ENCODE measurements at places on chromosomes 12 and 14.

GRCh38 chr12:32303174-32303549 lies 96.2 kb upstream of the FGD4 start:
- no peak for DNase-seq

GRCh38 chr12:62021808-62022207 lies 238.4 kb upstream of the USP15 start:
- DNase-seq = no peak

- DNase-seq = peak; percentile 19
These were observed 37.0 kb upstream of the TMEM263 start for GRCh38 chr12:106918746-106919145.

DNA sequence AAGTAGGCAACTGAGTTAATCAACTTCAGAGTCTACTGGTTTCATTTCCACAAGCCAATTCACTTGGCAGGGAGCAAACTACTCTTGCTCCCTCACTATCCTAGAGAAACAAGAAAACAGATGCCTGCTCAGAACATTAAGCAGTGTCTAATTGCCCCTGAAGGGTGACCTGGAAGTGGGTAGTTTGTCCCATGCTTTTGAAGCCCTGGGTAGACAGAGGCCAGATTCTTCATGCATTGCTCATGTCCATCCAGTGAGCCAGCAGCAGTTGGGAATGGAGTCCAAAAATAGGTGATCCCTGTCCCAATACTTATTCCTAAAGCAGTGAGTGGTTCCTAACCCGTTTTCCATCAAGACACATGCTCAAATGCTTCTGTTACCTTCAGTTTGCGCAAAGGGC lies 48.8 kb downstream of the BICDL1 start:
- no peak for DNase-seq

GRCh38 chr14:106436310-106436905 lies 910.0 kb downstream of the TMEM121 start:
- no peak for DNase-seq

DNA sequence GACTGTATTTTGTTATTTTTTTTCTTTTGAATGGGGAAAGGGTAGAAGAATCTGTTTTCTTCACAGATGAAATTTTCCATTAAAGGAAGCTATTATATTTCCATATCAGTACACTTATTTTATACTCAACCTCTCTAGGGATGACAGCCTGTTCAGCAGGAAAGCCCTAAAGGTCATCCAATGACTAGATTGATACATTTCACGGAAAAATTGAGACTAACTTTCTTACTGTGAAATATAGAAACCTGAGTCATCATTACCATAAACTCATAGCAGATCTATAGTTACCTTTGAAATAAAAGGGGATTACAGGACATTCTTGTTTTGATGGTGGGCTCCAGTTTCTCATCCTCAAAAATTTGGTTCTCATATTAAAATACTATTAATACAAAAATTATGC lies 36.1 kb upstream of the PTCSC3 start:
- DNase-seq = no peak

- DNase-seq = no peak
These were observed 3.2 kb downstream of the GZMH start for GRCh38 chr14:24606297-24606696.

DNA sequence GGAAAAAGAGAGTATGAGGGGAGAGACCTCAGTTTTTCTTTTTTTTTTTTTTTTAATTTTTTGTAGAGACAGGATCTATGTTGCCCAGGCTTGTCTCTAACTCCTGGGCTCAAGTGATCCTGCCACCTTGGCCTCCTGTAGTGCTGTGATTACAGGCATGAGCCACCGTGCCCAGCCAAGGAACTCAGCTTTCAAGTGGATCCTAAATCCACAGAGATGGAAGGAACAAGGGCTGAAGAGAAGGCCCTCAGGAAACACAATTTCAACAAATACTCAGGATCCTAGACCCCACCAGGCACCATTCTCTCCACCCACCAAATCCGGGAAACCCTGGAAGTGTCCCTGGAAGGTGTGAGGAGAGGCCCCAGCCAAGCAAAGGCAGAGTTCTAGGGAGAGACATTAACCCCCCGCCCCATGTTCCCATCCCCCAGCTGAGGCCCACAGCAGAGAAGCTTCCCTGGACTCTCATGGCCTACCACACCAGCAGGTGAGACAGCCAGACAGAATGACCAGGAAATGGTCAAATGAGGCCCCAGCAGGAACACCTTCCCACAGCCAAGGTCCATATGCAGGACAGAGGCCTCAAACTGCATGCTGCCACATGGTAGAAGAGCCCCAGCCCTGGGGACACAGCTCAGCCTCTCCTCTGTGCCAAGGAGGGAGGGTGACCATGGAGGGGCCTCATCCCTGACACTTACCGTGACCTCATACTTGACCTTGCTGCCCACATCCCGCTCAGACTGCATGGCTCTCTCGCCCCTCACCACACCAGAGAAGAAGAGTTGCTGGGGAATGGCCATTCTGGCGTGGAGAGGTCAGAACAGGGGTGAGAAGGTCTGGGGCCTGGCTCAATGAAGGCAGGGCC lies 14.1 kb downstream of the ITGA7 start:
- no peak for DNase-seq

- DNase-seq = peak; percentile 63
These were observed 1.1 kb upstream of the CKAP4 start for GRCh38 chr12:106248846-106249371.

- DNase-seq = no peak
These were observed 12.0 kb downstream of the LUM start for GRCh38 chr12:91099341-91099740.

GRCh38 chr12:12115514-12115913 lies 44.8 kb downstream of the BCL2L14 start:
- DNase-seq = no peak

GRCh38 chr14:95319312-95320077 lies at the start of gene CLMN:
TSS of gene CLMN (minus strand) at chr14:95319908. CDS start at chr14:95319792, 116 bp downstream.
- peak; percentile 24 for DNase-seq

DNA sequence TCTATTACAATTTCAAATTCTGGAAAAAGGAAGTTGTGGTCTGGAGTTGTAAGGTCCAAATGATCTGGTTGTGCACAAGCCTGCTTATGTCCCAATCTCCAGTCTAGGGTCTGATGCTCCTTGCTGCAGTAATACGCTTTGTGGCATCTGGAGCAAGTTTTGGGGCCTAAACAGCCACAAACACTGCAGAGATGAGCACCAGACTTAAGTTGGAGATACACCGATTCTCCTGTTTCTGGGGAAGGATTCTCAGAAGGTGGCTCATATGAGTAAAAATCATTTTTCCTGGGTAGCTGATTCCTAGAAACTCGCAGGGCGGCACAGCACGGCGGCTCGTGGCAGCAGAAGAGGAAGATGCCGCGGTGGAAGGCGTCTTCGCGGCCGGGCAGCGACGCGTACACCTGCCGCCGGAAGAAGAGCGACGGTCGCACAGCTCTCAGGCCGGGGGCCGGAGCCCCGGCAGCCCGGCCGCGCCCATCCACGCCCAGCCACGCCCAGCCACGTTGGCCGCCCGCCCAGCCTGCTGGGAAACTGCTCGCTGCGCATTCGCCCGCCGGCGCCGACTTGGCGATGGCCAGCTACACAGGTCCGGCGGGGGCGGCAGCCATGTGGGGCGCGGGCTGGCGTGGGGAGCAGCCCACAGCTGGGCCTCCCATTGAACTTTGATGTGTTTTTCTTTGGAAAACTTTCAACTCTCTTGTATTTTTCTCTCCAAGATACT lies 129.0 kb downstream of the ASCL4 start:
- DNase-seq = no peak

DNA sequence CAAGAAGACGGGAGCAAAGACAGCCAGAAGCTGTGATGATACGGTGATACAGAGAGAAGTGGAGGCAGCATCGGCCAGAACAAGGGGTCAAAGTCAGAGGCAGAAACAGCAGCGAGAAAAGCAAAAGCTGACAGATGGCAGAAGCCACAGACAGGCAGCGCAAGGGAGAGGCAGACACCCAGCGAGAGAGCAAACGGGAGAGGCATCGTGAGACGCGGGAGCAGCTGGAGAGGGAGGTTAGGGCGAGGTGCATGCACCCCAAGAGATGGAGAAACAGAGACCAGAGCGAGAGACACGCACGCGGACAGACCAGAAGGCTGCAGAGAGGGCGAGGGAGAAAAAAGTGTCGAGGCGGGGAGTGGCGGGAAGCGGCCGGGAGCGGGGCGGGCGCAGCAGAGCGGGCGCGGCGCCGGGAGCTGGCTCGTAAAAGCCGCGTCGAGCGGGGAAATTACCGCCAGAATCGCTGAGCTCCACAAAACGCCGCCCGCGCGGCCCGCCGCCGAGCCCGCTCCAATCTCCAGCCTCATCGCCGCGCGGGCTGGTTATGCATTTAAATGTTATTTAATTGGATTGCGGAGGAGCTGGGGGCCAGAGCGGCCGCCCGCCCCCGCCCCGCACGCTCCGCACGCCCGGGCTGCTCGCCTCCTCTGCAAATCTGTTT lies 15.6 kb downstream of the SMUG1 start:
- no peak for DNase-seq

DNA sequence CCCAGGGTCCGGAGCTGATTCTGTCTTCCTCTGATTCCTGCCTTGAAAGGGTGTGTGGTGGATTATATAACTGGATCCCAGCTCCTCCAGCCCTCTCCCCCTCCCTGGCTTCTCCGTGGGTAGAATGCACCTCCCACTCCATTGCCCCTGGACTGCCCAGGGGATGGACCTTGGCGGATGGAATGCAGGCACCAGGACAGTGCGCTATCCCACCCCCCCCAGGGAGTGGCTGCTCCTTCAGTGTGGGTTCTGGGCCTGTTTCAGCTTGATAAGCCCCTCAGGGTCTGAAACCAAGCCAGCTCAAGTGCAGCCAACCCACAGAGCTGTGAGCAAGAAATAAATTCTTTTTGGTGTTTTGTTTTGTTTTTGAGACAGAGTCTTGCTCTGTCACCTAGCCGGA lies 112.4 kb upstream of the TMEM132D start:
- DNase-seq = no peak

DNA sequence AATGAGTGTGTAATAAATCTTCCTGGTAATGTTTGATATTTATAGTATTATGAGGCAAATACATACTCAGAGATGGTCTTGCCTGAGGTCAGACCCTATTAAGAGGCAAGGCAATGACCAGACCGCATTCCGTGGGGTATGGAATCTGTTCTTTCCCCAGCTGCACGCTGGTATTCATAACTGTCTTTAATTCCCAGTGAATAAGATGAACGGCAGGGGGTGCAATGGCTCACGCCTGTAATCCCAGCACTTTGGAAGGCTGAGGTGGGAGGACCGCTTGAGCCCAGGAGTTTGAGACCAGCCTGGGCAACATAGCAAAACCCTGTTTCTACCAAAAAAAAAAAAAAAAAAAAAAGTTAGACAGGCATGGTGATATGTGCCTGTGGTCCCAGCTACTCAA lies 44.6 kb downstream of the ERO1A start:
- peak; percentile 42 for DNase-seq

- DNase-seq = peak; percentile 91
These were observed 130.3 kb upstream of the FUT8 start for GRCh38 chr14:65281991-65282895.

- no peak for DNase-seq
These were observed 52.0 kb downstream of the KCNMB4 start for GRCh38 chr12:70418101-70418500.

DNA sequence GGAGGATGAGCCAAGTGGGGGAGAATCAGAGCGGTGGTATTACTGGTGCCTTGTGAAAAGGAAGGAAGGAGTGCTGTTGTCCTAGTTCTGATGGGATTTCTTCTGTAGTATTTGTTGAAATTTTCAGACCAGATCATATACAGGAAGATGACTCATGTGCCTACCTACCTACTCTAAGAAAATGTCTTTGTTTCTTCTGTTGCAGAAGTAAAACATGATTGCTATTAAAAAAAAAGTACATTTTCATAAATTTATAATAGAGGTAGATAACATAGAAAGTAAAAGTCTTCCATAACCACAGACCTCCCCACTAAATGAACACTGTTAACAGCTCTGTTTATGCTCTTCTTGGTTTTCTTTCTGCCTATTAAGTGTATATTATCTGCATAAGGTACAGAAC lies 26.9 kb downstream of the SAMD4A start:
- DNase-seq = peak; percentile 42

DNA sequence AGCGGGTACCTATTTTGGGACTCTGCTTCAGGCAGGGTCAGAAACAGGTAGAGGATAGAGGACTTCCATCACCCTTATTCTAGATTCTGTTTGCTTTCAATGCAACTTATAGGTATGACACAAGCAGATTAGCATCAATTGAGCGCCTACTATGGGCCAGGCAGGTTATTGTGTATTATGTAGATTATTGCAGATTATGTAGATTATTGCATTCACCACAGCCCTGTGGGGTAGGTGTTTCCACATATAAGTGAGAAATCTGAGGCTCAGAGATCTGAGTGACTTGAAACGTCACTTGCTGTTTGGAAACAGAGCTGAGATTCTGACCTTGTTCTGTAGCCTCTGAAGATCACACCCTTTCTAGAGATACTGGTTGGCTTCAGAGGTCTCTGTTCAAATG lies 25.7 kb upstream of the SERPINA4 start:
- no peak for DNase-seq

DNA sequence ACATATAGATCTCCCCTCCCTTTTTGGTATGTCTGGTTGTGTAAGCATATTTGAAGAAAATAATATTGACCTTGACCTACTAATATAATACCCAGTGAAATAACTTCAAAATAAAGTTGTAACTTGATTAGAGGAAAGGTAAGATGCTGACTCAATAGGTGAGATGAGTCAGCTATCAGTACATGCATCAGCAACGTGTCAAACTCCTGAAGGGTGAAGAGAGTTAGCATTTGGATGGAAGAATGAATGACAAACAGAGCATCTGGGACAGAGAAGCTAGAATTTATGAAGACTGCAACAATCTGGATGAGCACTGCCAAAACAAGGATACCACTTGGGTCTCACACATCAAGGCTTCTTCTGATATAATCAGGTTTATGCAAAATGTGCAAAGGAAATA lies 74.9 kb downstream of the PPP2R5E start:
- no peak for DNase-seq

- DNase-seq = no peak
These were observed 99.2 kb downstream of the ARF6 start for GRCh38 chr14:49992036-49992435.

DNA sequence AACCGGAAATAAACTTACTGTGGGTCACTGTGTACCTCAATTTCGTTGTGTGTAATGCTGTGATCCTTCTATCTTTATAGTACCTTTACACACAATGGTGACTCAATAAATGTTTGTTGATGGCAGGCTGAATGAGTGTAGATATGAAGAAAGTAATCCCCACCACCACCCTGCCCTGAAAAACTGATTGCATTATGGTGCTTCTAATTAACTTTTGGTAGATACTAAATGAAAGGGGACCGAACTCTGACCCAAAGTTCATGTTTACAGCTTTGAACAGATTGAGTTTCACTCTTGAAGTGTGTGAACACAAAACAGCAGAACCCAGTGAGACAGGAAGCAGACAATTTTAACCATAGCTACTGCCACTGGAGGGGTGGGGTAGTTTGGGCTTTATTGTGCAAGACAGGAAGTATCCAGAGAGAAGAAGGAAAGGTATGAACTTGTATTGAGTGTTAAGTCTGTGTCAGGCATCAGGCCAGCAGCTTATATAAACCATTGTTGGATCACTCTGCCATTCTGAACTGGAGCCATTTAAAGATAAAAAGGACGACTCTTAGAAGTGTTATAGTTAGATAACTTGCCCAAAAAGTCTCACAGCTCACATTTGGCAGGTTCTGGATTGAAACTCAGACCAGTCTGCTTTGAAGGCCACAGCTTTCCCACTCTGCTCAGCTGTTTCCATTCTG lies 197.0 kb upstream of the AMIGO2 start:
- DNase-seq = peak; percentile 57

Measured in amniotic epithelial cell (primary cell).